ENCODE measurements at places on chromosomes 3 and 15.

DNA sequence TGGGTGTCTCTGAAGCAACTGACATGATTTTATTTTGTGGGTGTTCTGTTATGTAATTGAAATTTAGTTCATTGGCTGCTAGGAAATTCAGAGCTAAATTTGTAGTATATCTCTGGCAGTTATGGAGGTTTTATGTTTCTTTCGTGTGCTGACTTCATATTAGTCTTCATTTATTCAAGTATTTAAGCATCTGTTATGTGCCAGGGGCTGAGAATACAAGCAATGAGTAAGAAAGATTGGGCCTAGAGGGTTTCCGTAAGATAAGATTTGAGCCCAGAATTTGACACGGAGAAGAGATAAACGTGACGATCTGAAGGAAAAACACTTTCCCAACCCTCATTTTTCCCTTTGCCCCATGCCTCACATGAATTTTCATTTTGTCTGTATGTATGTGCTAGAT lies 75.2 kb upstream of the ACKR4 start:
- no peak for DNase-seq

DNA sequence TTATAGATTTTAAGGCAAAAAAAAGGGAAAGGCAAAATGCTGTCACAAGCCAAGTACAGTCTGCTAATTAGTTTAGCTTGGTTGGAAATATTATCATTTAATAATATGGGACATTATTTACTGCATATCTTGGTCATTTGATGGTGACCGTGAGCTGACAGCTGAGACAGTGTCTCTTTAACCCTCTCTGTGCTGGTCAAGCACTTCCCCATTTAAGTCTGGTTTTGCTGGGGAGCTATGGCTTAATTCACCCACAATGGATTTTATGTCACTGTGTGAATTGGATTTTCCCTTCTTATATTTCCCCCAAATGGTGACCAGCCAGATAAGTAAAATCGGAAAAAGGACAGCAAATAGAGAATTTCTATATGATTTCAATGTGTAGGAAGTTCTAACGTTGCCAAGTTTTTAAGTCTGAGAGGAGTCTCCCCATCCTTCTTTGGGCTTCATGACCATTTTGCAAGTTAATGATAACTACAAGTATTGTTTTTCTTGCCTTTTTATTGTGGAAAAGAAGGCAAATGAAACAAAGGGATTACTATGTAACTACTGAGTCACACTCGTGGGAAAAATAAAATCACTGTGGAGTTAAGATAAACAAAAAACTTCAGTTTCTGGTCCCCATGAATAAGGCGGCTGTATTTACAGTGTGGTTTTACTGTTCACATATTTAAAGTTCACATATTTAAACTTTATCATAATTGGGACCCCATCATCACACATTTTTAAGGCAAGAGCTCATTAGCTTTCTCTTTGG lies 373.5 kb downstream of the NR2F2 start:
- no peak for DNase-seq

- no peak for DNase-seq
These were observed 82.7 kb downstream of the IGF1R start for GRCh38 chr15:98730860-98731711.

GRCh38 chr3:65401359-65402305 lies 637.1 kb downstream of the MAGI1 start:
- no peak for DNase-seq

- no peak for DNase-seq
These were observed 35.0 kb downstream of the MLH1 start for GRCh38 chr3:37028329-37028728.

DNA sequence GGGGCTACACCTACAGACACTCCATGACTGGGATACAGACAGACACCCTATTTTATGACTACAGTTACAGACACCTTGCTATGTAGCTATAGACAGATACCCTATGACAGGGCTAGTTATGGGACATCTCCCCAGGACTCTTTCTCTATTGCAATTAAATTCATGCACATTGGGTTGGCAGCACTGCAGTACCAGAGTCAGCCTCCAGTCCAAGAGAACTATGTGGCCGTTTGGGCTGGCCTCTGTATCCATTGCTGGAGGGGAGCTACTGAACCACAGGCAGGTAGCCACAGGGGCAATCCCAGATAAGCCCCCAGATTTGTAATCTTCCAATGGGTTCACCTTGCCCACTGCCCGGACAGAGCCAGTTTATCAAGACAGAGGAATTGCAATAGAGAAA lies 108.4 kb upstream of the SPATA16 start:
- DNase-seq: no peak

DNA sequence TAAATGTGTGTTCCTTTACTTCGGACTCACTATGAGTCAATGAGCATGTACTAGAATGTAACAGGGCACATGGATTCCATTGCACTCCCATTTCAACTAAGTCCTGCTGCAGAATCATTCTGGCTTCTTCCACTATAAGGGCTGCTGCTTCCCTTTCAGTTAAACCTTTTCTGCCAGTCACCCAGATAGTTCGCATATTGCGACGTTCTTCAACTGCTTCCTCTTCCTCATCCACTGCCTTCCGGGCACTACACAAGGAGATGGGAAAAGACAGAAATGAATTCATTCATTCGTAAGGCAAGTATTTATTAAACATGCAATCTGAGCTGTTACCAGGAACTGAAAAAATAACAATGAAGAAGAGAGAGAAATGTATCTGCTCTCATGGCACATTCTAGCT lies 55.6 kb downstream of the POLQ start:
- no peak for DNase-seq

GRCh38 chr15:80875568-80876347 lies 96.6 kb downstream of the CEMIP start:
- no peak for DNase-seq

DNA sequence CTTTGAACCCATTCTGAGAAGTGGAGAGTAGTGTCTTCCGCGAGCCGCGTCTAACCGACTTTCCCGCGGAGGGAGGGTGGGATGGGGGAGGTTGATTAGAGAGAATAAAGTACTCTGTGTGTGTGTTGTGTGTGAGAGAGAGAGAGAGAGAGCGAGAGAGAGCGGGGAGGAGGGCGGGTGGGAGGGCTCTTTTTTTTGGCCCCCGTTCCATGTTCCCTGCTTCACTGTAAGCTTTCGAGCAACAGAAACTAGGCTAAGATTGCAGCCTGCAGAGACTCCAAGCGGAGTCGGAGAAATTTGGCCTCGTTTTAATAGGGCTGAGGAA lies 1.6 kb upstream of the MEIS2 start:
- DNase-seq: no peak

GRCh38 chr3:64408770-64409169 lies 183.5 kb upstream of the PRICKLE2 start:
- no peak for DNase-seq

DNA sequence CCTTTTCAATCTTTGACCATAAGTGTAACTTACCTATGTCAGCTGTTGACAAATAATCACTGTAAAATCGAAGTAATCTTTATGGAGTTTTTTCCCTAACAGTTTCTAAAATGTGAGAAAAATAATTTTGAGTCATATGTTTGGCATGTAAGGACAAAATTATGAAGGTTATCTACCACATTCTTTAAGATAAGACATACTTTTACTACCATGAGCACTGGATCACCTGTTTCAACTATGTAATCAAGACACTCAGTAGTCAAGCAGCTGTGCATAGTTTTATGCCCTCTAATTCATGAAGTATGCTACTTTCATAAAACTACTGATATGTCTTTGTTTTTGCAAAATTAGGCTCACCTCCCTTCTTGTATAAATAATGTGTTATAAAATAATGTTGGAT lies 12.1 kb downstream of the FGF7 start:
- no peak for DNase-seq

DNA sequence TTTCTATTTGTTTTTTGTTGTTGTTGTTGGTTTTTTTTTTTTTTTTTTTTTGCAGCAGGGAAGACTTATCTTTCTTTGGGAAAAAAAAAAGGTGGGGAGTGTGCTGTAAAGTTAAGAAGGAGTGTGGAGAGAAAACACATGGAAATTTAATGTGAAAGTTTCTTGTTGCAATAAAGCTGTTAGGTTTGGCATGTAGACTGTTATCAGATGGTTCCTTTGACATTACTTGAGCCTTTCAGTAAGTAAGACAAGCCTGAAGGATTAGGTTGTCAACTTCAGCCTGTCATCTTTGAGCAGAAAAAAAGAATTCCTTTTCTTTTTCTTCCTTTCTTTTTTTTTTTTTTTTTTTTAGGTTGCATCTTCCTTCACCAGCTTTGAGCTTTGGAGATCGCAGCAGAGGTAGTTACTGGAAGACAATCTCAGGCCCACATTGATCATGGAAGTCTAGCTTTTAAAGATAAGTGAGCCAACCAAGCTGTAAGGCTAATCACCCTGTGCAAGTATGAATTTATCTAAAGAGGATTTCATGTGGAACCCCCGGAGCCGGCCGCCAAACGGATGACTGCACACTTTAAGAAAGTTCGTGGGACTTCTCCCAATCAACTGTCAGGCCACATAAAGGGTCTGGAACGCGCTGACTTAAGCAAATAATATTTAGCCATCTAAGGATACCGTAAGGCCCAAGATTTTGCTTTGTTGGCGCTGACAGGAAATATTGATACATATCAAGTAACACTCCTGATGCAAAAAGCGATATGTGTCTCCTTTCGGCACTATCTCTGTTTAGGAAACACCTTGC lies 1040.1 kb upstream of the NR2F2 start:
- DNase-seq: no peak

- DNase-seq: no peak
These were observed 76.0 kb upstream of the KBTBD8 start for GRCh38 chr3:66922058-66922457.

- no peak for DNase-seq
These were observed 62.2 kb downstream of the SLC15A2 start for GRCh38 chr3:121956363-121956762.

DNA sequence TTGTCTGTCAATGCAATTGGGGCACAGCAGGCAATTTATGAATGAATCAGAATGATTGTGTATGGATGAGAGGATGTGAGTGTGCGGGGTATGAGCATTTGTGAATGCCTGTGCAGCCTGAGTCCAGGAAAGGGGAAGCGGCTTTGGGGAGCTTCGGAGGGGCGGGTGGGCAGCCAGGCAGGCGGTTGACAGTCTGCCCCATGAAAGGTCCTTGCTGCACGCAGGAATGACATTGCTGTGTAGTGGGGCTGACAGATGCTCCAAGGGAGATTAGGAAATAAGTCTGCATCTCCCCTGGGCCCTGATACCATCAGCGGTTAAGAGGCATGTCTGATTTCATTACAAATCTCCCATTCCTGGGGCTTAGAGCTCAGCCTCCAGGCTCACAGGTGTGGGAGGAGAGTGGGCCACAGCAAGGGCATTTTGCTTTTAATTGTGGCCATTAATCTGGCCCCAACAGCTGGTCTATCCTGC lies 26.4 kb upstream of the TSPAN3 start:
- no peak for DNase-seq

DNA sequence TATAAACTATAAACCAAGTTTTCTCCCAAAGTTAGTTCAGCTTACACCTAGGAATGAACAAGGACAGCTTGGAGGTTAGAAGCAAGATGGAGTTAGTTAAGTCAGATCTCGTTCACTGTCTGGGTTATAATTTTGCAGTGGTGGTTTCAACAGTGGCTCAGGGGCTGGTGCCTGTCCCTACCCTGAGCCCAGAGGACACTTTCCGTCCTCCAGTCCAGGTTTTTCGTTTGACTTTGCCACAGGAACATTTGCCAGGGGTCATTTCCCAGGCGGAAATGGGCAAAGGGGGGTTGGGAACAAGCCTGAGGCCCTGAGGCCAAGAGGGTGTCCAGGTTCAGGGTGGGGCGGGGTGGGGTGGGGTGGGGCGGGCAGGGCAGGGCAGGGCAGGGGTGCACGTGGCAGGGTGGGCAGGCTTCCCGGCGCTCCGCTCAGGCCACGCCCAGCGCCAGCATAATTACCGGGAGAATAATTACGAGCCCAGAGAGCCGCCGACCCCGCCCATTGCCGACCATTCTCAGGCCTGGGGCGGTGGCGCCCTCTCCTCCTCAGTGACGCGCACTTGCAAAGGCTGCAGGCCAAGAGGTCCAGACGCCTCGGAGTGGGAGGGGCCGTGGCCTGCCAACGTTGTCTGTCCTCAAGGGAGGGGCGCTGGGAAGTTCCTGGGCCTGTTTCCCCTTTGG lies 70.4 kb downstream of the KLF13 start:
- no peak for DNase-seq

DNA sequence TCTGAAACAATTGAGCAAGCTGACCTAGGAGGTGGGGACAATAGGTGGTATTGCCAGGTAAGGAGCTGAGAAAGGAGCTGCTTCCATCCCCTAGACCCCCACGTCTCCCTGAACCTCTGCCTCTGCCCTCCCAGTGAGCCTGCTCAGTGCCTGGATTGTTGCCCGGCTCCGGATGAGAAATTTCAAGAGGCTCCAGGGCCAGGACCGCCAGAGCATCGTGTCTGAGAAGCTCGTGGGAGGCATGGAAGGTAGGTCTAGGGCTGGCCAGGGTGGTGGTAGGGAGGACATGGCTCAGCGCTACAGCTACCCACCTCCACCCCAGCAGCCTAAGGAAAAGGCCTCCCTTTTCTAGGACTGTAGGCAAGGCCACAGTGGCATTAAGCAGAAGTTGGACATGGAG lies 13.3 kb downstream of the DUOX1 start:
- DNase-seq: no peak

DNA sequence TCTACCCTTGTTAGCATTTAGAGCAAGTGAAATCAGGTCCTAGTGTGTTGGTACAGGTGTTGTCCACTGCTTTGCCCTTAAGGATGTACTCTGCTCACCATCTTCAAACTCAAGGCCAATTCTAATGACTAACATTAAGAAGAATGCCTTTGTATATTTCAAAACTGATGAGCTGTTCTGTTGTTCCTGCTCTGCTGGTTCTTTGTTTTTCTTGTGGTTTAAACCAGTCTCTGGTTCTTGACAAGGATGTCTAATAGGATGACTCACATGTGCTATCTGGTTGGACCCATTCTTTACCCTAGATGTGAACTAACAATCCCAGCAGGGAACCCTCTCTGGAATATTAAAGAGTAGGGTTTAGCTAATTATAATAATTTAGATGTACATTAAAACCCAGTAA lies 17.3 kb downstream of the ABHD5 start:
- no peak for DNase-seq

DNA sequence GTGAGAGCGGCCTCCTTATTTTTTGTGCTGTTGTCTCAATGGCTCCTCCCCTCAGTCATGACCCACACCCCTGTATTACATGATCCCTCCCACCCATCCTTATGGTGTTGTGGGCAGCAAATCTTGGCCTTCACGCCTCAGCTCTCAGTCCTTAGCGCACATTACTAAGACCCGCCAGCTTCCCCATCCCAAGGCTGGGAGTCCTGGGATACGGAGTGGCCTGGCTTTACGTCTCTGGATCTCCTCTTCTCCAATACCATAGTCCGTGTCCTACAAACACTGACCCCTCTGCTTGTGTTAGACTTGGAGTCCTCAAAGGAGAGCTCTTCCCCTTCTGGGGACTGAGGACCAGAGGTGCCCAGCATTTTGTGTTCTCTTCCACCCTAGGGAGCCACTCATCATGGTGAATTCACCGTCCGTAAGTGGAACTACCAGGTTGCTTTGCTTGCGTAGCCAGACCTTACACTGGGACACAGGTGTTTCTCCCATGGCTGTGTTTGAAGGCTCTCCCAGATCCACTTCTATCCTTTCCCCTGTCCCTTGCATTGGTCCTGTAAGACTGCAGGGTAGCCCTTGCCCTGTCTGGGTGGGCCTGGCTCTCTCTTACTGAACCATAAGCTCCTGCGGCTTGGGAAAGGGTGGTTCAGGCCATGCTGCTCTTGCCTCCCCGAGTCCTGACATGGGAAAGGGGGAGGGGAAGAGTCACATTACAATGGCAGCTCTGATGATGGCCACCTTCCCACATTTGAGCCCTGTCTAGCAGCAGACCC lies 13.6 kb downstream of the GRM2 start:
- no peak for DNase-seq

All from activated CD4-positive, CD25-positive, alpha-beta regulatory T cell treated with anti-CD3 and anti-CD28 coated beads, Interleukin-2, amount 50 U/mL, for 72 hours (primary cell).